Type B pancreatic cell (in vitro differentiated cells): ENCODE measurements at places on chromosomes 7 and 10. TPM values are rescaled to one million over a fixed set of nuclear protein-coding genes. Genes with fewer than 3 reads are reported as not detected.

MRPS17 gene
- 19.7 and 20.1 TPM in 2 replicates for total RNA-seq

SLC18A3 gene
- total RNA-seq, result 1.6 and 6.2 TPM in 2 replicates

GRCh38 chr7:78862411-78862900 is 591.0 kb downstream of the MAGI2 start:
- no peak for DNase-seq

FXYD4 gene
- 0.97 and 3.1 TPM in 2 replicates for total RNA-seq

HIBADH gene
- total RNA-seq, result 34.4 and 37.1 TPM in 2 replicates

FAM25G gene
- not detected in 2 replicates for total RNA-seq

ARHGEF5 gene
- total RNA-seq, result 17.2 and 51.2 TPM in 2 replicates

- DNase-seq, result no peak
These were observed 2.0 kb downstream of the SRI start for GRCh38 chr7:88217675-88218428.

DNA sequence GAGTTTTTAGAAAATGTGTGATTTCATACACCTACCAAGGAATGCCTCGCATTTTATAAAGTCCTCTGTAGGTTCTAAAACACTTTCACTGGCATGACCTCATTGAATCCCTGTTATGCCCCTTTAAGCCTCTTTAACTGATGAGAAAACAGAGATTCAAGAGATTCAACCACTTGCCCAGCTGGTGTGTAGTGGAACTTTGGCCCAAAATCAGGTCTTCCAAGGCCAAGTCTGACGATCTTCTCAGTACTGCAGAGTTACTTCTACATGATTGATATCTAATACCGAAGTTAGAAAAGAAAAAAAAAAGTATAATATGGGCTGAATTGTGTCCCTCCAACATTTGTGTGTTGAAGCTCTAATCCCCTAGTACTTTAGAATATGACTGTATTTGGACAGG is 202.0 kb downstream of the WDR11 start:
- DNase-seq, result no peak
